ENCODE measurements at places on chromosomes 1 and 21.

- DNase-seq: no peak
Measured at GRCh38 chr1:185733818-185734735, at the start of gene HMCN1. Gene HMCN1 (plus strand): TSS chr1:185734391. CDS start chr1:185734780, 389 bp downstream.

- no peak for DNase-seq
Measured at GRCh38 chr1:236552901-236553300, 29.1 kb downstream of the LGALS8 start.

- DNase-seq: no peak
Measured at GRCh38 chr1:19676438-19676922, 11.8 kb downstream of the HTR6 start.

DNA sequence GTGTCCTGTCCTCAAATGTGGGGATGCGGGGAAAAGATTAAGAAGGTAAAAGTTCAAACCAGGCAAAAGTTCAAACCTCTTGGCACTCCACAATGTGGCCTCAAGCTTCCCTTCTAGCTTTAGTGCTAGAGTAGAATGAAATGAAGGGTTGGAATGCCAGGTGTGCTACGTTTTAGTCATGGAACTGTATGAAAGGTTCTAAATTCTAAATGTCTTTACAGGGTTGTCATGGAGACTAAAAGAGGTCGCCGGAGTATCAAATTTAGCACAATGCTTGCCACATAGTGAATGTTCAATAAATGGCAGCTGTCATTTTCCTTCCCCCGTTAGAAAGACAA is 57.2 kb upstream of the LRRC8D start:
- DNase-seq: no peak

DNA sequence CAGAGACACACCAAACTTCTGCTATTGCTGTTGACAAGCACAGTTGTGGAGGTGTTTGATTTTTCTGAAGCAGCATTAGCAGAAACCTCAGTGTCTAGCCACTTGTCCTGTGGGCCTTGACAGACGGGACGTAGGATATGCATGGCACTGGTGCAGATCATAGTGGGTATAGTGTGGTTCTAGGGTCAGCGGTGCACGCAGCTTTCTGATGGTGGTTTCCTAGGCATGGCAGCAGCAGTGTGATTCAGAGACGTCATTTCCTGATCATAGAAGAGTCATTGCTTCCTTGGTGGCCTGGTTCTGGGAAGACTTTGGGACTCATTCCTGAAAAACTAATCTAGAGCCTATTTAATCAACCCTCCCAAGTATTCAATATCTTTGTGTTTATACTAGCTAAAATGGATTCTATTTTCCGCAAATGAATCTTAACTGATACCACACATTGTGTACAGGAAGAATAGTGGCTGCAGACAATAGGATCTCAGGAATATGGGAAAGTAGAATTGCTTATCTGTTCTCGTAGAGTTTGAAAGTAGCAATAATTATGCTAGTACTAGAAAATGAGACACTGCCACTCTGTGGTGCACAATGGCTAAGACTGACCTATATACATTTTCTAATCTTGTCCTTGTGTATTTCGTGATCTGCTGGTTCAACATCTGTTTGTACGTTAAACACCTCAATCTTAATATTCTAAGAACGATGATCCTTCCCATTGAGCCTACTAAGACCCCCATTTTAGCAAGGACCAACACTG is 2.8 kb upstream of the USP1 start:
- DNase-seq: no peak

DNA sequence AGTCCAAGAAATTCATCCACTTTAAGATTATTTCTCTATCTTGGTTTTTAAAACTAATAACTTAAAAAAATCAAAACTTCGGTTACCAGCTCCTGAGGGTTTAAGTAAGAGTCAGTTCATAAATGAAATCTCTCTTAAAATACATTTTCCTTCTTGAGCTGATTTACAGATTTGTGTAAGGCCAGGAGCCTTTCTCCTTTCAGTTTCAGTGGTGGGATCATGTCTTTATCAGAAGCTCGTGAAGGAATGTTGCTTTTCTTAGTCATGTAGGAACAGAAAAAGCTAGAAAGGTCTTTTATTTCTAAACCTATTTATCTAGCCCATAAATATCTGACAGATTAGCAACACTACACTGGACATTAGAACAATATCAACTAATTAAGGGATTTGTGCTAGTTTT is 390.2 kb downstream of the GPATCH2 start:
- no peak for DNase-seq

DNA sequence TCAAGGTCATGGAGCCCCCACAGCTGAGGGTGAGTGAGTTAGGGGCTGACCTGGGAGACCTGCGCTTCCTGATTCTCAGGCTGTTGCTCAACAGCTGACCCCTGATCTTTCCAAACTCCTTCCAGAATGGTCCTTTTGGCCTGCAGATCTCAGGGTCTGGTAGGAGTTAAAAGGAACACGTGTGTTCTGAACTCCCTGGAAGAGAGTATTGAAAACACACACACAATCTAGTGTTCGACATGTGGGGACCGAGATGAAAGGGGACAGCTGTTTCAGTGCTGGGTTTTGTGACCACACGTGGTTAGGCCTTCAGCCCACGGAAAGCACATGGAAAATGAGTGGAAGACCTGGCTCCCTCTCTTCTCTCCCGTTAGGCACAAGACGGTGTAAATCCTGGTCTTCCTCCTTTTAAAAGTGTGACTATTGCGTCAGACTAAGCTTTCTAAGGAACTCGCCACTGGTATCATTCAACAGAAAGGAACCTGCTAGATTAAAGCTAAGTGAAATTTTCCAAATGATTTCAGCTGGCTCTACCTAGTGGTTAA is 49.6 kb downstream of the RUNX1 start:
- DNase-seq: no peak

GRCh38 chr1:26786437-26787380 is 1.0 kb upstream of the PIGV start:
- DNase-seq: peak; percentile 28

- DNase-seq: no peak
Measured at GRCh38 chr1:210489491-210489890, 160.8 kb downstream of the HHAT start.

GRCh38 chr1:199545780-199546179 is 481.7 kb upstream of the NR5A2 start:
- no peak for DNase-seq

DNA sequence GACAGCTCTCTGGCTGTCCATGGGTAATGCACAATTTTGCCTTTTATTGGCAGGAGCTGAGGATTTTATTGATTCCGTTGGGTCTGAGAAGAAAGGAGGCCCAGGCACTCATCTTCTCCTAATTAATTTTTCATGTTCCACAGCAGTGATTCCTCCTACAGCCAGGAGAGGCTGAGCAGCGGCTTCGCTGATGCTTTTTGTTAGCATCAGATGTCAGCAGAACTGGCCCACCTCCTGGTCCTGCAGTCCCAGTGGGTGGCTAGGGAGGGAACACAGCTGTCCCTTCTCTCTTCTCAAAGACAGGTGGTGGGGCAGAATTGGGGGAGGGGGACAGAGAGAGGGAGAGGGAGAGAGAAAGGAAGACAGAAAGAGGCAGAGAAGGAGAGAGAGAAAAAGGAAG is 5.7 kb downstream of the MT1HL1 start:
- DNase-seq: no peak

- no peak for DNase-seq
Measured at GRCh38 chr21:14040386-14040785, 170.4 kb downstream of the LIPI start.

GRCh38 chr1:147822292-147822691 is 61.9 kb upstream of the GJA5 start:
- DNase-seq: no peak

GRCh38 chr1:214917081-214917635 is 165.4 kb upstream of the KCNK2 start:
- no peak for DNase-seq

DNA sequence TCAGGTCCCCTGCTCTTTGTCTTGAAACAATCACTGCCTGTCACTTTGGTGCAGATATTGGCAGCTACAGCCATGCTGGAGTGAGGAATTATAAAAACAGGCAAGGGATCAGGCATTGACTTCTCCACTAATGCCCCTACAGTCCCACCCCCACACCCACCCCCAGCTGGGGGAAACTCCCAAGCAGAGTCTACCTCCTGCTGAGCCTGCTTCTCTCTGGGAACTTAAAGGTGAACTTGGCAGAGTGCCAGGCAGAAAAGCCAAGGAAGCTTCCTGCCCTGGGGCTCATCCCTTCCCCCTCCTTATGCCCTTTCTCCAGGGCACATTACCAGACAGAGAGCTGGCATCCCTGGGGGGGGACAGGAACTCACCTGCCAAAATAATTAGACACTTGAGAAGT is 6.7 kb downstream of the NCMAP start:
- no peak for DNase-seq

DNA sequence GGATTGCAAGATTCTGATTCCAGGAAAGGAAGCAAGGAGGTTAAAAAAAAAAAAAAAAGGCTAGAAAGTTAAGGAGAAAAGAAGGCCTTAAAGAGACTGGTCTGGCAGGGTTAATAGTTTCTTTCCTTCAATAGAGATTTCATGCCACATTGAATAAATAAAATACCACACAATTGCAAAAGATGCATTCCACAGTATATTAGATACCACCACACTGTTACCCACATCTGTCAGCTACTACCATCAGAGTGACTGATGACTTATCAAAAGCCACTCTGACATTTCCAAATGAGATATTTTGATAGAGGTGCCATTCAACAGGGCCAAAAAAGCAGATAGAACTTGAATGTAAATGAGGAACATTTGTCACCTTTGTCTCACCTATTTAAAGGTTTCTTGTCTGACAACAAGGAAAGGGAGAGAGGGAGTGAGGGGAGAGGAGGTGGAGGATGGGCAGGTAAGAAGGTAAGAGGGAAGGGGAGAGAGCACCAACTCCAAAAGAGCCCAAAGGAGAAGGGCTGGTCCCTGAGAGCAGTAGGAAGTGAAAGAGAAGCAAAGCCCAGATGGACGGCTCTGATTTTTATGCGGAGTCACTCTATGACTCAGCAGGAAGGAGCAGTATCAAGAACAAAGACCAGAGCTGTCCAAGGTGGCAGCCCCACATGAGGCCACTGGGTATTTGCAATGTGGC is 38.3 kb downstream of the LRRN2 start:
- DNase-seq: no peak

DNA sequence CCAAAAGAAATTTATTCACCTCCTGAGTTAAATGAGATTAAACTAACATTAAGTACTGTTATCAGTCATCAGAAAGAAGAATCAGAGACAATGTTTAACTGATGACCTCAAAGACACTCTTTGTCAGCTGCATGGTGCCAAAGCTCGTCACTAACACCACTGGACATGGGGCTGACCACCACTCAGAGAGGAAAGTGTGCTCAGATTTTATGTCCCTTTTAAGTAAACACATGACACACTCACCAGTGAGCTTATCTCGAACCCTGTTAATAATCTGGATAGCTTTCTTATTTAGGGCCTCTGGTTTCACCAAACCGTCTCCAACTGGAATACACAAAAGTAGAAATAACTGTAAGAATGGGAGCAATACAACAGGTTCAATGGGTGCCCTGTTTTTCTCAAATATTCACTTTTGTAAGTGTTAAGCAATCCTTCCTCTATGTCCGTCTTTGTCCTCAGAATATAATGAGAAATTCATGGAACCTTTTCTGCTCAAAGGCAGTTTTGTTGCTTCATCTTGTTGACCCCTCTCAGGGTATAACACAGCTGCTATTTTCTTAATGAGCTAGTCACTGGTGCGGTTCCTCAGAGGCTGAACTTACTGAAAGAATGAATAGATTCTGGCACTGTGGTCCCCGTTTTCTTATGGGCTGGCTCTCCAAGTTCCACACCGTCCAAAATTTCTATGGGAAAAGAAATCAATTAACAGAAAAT is 9.5 kb upstream of the EXOSC10 start:
- DNase-seq: no peak

DNA sequence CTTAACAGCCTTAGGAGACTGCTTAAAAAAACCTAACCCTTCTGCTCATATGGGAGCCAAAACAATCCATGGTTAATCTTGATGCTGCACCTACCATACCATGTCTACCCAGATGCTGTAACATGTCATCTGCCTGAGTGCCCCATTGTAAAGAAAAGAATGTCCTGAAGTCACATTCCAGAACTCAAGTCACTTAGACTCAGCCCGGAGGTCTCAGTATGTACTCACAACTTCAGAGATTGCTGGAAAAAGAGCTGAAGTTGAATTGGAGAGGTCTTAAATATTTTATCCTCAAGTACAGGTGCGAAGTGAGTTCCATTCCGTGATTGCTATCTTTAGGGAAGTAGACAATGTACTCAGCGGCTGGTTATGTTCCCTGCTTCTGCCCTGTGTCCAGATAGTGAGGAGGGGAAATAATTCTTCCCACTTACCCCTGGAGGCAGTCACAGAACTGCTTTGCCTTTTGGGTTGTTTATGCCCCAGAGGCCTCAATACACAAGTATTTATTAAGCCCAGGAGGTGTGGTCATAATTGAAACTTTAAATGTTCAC is 57.5 kb upstream of the HOOK1 start:
- DNase-seq: no peak

GRCh38 chr1:112849425-112850033 is 106.5 kb downstream of the SLC16A1 start:
- no peak for DNase-seq

DNA sequence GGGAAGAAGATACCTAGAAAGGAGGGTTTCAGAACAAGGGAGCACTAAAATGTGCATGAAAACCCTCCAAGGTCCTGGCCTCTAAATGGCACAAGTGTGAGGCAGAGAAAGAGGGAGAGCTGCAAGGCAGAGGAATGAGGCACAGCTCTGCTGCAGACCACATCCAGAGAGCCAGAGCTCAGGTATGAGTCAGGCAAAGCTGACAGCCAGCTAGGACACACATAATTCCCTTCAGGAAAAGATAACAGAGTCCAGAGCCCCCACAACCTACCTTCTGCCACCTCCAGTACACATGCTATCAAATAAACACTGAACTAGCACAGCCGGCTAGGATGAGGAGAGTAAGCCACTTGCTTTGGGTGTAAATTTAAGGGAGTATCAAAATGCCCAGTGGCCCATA is 62.2 kb downstream of the HSF2BP start:
- DNase-seq: no peak

DNA sequence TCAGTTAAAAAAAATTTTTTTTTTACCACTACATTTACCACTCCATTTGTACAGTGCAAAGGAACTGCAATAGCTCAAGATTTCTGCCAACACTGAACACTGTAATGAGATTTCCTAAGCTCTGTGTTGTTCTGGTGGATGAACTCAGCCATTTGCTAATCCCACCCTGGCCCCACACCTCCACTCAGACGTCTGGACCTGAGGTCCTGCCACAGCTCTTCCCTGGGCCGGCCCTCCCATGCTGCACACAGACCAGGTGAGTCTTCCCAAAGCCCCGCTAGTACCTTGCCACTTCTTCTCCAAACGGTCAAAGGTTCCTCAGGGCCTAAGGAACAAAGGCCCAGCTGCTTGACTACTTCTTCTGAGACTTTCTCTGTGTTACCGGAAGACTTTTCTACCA is 56.4 kb downstream of the SLC45A1 start:
- DNase-seq: no peak

- no peak for DNase-seq
Measured at GRCh38 chr1:109307274-109308021, 637 bp upstream of the MYBPHL start.

Measured in CD4-positive, alpha-beta T cell treated with Interleukin-12 subunit alpha and Interleukin-12 subunit beta, for 1 hour (primary cell).